HCT116 (cell line): ENCODE measurements at places on chromosomes 13 and 19.

DNA sequence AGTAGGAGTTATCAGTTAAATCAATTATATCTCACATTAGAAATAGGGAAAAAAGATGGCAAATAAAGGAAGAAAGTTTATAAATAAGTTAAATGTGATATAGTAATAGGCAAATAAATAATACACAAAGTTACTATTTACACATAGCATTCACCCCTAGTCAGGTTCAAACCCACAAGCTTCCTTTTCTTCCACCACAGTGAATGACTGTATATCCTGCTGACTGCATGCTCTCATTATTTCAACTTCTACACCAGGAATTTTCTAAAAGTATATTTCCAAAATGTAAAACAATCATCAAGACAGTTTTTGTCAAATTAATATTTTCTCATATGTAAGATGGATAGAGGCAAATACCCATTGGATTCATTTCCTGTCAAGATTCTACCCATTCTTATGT is 548.6 kb upstream of the SLITRK5 start:
- no peak for DNase-seq

DNA sequence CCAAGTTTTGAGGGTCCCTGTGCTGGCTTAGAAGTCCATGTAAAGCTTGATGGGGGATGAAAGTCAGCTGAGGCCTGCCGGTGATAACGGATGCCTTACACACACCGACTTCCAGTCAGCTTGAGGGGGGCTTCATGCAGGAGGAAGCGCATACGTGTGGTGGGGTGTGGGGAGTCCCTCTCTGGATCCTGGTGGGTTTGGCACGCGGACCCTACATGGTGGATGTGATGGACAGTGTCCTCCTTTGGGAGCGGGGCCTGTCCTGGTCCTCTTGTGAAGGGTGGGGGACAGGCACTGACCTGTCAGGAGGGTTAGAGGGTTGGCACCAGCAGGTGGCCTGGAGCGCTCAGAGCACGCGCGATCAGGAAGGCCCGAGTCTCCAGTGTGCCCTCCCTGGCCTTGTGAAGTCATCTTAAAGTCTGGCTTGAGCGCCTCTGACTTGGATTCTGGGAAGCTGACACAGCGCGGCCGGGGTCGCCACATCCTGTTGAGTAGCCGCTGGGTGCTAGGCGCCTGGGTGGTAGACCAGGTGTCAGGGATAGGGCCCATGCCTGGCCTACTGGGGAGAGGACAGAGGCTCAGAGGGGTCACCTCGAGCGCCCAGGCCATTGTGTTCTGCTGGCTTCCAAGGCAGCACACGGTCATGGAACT is 2.9 kb downstream of the DAZAP1 start:
- DNase-seq = no peak

DNA sequence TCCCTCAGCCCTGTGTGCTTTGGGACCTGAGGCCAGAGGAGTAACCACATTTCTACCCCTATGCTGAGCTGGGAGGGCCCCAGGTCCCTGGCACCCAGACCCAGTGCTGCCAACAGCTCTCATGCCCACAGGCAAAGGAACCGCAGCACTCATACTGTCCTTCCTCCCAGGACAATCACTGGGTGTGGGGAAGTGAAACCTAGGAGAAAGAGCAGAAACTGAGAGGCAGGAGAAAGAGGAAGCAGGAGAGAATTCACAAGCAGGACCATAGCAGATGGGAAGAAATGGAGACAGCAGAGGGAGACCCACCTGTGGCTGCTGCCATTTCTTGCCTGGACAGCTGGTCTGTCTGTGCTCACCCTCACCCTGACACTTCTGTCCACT is 18.9 kb downstream of the CCDC97 start:
- DNase-seq = no peak

DNA sequence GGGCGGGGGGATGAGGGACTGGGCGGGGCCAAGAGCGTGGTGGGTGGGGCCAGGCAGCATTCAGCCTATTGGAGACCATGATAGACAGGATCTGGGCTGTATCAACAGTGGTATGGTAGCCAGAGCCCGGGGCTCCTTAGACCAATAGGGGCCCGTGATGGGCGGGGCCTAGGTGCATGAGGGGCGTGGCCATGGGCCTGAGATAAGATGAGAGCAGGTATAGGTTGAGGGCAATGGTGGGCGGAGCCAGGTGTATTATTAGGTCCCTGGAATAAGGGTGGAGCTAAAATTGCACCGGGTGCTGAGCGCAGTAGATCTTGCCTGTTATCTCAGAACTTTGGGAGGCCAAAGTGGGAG is 5.3 kb downstream of the ABCA7 start:
- DNase-seq = peak; percentile 95

- no peak for DNase-seq
Measured at GRCh38 chr13:40329781-40330485, 336.5 kb downstream of the FOXO1 start.

DNA sequence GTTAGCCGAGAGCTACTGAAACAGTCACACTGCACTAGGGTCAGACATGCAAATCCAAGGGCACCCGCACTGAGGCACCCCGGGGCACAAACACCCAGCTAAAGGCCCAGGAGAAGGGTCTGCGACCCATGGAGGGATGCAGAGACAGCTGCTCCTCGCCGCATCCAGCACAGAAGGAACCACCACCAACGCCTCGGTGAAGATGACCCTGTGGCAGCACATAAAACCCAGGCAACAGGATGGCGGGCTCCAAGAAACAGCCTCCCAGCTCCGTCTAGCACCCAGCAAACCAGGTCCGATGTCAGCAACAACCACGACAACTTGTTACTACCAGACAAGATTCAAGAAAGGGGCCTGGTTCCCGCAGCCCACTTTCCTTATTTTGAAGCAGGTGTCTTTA is 82.1 kb downstream of the STK24 start:
- DNase-seq = no peak

DNA sequence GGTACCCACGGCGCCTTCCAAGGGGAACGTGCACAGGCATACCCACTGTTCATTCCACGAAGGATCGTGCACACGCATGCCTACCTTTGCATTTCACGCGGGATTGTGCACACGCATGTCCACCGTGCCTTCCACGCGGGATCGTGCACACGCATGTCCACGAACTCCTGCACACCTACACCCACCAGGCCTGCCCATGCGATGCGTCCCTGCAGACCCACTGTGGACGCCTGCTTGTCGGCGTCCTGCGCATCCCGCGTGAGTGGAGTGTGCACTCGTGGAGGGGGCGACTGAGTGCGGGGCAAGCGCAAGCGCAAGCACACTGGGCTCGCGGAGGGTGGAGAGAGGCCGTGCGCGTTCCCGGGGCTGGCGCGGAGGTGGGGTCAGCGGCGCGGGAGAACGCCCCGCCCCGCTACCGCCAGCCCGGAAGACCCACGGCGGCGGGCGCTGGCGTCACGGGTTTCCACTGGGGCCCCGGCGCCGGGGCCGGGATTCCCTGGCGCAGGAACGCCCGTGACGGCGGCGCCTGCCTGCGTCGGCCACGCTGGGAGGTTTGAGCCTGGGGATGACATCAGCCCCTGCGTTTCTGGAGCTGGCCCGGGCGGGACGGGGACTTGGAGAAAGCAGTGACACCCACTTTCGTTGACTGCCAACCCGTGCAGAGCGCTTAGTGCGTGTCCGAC is 18.7 kb downstream of the GADD45B start:
- no peak for DNase-seq

DNA sequence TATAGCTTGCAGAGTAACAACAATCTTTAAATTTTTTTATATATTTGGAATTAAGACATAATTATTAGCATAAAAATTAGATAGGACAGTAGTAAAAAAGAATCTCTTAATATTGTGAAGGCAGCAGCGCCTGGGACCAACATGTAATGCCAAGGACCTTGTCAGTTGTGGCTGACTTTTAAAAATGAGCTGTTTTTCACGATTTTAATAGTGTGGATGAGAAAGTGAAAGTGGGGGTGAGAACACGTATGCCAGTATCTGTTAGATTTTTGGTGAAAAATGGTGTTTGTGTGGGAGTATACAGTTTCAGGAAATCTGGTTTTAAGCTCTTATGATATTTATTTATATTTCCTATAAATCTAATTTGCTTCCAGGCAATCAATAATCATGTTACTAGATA is 125.2 kb downstream of the LMO7 start:
- no peak for DNase-seq

- peak; percentile 0 for DNase-seq
Measured at GRCh38 chr13:37068962-37069361, 9.5 kb upstream of the SUPT20H start.

DNA sequence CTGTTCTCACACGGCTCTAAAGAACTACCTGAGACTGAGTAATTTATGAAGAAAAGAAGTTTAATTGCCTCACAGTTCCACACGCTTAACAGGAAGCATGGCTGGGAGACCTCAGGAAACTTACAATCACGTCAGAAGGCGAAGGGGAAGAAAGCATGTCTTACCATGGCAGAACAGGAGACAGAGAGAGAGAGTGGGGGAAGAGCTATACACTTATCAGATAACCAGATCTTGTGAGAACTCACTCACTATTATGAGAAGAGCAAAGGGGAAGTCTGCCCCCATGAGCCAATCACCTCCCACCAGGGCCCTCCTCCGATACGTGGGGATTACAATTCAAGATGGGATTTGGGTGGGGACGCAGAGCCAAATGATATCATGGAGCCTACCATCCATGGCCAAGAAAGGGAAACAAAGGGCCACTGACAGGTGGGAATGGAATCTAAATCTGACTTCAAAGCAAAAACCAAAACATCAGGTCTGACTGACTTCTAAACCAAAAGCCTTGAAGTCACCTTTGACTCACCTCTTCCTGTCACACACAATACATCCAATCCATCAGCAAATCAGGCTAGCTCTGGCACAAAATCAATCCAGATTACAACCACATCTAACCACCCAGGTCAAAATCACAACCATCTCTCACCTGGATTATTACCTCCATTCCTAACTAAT is 189.7 kb downstream of the ENOX1 start:
- DNase-seq = no peak

DNA sequence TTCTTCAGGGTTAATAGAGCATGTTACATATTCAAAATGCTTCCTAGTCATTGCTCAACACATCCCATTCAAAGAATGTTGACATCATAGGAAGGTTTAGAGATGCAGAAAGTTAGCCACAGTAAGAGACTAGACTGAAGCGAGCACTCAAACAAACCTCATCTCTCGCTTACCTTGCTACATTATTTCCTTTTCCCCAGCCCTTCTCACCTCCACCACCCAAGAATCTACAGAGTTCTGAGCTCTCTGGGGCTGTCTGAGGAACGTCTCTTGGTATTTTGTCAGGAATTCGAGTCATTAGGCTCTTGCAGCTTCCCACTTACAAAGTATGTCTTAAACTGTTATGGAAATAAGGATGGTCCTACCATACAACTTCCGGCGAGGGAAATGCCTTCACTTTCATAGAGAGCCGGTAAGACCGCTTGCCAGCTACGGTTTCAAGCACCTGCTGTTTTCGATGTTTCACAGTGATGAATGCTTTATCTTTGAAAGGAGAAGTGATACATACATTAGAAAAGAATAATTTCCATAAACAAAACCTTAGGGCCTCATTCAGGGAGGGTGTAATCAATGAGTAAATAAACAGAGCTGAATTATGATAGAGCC is 65.1 kb downstream of the FLT1 start:
- DNase-seq = no peak

DNA sequence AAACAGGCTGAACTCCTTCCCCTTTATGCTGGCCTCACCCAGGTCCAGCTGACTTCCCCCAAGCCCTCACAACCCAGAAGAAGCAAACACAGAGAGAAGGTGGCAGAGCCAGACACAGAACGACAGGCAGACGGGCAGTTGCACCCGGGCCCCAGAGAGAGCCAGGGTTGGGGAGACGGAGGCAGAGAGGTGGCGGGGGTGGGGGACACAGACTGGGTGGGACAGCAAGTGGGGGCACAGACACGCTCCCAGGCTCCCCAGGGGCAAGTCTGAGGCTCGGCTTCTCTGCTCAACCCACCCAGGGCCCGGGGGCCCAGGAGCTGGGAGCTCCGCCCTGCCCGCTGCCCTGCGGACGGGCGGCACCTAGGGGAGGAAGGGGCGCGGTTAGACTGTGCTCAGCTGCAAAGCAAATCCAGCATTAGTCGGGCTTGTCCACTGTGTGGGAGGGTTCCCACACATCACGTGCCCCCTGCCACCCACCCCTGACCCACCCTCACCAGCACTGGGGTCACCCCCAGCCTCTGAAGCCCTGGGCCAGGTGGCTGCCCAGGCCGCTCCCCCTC is 31.3 kb upstream of the ASF1B start:
- DNase-seq = no peak
